ENCODE measurements at places on chromosomes 13 and 19. TPM values are rescaled to one million over a fixed set of nuclear protein-coding genes. Genes with fewer than 3 reads are reported as not detected.

GRCh38 chr13:114124431-114124830 is 8.0 kb downstream of the RASA3 start:
- no peak for DNase-seq

- DNase-seq: no peak
Measured at GRCh38 chr13:49733181-49733951, 42.1 kb upstream of the EBPL start.

DNA sequence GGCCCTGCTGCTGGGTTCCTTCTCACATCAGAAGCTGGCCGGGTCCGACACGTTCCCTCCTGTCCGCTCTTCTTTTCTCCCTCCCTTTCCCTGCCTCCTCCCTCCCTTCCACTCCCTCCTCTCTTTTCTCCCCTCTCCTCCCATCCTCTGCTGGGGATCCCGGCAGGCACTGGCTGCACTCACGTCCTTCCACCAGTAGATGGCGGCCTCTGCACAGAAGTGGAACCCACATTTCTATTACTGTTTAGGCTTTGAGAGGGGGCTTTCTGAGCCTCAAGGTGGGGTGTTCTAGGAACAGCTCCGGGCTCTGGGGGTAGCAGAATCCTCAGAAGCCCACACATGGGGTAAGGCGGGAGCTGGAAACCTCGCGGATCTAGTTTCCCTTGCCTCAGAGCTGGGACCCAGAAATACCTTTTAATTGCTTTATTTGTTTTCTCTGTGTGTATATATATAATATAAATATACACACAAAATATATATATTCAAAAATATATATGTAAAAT is 294.2 kb downstream of the ZNF536 start:
- DNase-seq: peak; percentile 27

The CATSPERD gene
- total RNA-seq: not detected

The ANGPTL4 gene
- 5.5 TPM for total RNA-seq
